Effector memory CD8-positive, alpha-beta T cell (primary cell): ENCODE measurements at places on chromosomes 7 and 10.

- no peak for DNase-seq
Observed at GRCh38 chr10:98154076-98154475, 19.6 kb downstream of the R3HCC1L start.

- no peak for DNase-seq
Observed at GRCh38 chr7:132095111-132095765, 481.0 kb downstream of the PLXNA4 start.

- no peak for DNase-seq
Observed at GRCh38 chr10:79093658-79094411, 25.1 kb downstream of the ZMIZ1 start.

GRCh38 chr7:45682836-45683555 lies 108.8 kb downstream of the ADCY1 start:
- no peak for DNase-seq

- DNase-seq, result no peak
Observed at GRCh38 chr10:48205918-48206317, 68.6 kb downstream of the FRMPD2 start.

DNA sequence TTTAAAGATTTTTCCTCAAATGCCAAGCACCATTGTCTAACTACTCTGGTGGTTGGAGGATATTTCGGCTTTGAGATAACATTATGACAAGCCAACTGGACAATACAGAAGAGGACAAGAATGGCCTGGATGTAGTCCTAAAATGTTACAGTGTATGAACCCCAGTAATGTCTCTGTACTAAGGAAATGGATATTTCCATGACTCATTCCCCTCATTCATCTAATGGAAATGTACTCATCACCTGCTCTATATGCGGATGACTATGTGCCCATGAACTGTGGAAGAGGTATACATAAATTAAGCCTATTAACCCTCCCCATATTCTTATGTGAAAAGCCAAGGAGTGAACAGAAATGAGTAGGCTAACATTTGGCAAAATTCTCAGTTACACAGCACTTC lies 207.9 kb downstream of the CACNA2D1 start:
- no peak for DNase-seq

DNA sequence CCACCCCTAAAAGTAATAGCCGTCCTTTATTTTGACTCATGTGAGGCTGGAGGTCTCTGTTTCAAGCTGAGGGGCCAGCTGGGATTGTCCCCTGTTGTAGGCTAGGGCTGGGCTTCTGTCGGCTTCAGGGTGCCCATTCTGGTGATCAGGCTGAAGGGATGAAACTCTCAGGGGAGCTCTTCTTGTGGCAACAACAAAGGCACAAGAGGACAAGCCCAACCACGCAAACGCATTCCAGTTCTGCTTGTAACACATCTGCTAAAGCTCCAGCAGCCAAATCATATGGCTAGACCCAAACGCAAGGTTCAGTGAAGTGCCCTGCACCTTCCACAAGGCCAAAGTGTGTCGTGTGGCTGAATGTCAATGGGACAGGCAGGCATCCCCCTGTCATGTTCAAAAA lies 405.7 kb downstream of the INHBA start:
- DNase-seq, result no peak

GRCh38 chr7:73449422-73449821 lies 15.8 kb downstream of the FZD9 start:
- no peak for DNase-seq

GRCh38 chr7:130939321-130940095 lies 205.5 kb upstream of the KLF14 start:
- DNase-seq, result no peak

GRCh38 chr10:8731121-8732095 lies 676.9 kb downstream of the GATA3 start:
- DNase-seq, result no peak

DNA sequence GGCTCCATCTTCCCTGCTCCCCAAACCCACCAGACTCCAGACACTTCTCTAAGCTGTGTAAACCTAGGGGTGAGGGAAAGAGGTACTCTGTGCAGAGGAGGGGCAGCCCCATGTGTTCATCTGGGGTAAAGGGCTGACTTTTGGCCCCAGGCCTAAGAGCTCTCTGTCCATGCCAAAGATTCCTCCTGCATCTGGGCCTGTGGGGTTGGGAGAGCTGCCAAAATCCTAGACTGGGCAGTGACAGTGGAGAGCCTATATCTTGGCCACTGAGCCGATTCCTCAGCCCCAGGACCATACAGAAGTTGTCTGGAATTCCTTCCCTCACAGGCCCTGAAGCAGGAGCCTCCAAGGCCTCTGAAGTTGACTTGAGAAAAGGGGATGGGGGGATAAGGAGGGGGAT lies 25.3 kb upstream of the LEP start:
- no peak for DNase-seq

GRCh38 chr7:99019523-99020412 lies 124.1 kb downstream of the SMURF1 start:
- no peak for DNase-seq

DNA sequence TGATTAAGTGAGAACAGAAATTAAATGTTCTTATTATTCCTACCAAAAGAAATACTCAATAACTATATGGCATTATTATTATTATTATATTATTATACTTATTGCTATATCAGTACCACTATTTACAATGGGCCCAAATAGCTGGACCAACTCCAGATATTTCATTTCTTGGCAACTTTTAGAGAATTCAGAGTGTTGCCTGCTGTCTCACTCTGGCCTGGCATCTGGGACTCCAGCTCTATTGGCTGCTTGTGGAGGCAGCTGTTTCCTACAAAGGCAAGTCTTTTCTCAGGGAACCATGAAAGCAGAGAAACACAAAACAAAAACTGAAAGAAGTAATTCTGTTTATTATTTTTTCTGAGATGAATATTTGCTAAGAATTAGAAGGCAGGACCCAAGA lies 105.1 kb upstream of the SORCS1 start:
- DNase-seq, result no peak

DNA sequence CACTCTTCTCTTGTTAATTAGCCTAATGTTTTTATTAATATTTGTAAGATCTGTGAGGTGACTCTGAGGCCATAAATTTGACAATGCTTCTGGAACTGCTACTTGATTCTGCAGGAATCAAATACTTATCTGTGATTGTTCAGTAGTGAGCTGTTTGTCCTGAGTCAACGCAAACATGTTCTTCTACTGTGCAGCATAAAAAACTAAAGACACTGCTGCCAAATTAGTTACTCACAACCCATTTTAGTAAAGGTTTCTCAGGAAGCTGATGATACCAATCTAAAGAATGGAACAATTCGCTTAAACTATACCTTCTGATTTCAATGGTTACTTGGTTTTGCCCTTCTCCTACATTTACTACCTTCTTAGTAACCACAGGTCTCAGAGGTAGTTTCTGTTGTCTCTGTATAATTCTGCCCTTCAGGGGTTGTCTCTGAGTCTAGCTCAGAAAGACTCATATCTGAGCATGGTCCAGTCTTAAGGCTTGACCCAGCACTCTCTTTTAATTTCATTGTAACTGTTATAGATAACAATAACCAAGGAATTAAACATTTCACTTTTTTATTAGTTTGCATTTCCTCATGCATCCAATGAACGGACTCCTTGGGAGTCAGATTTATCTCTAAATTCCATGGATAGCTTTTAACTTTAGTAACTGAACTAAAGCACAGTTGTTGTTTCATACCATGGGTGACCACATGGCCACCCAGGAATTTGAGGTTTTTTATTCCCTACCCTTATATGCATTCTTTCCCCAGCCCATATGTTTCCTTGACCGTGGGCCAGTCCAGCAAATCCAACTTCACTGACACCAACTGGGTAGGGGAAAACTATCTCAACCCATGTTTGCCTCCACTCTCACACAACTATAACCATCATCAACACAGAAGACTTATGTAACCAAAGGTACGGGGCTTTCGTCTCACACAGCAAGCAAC lies 309.5 kb upstream of the TEX47 start:
- DNase-seq, result no peak

- no peak for DNase-seq
Observed at GRCh38 chr10:130727766-130728490, 583.6 kb downstream of the TCERG1L start.

DNA sequence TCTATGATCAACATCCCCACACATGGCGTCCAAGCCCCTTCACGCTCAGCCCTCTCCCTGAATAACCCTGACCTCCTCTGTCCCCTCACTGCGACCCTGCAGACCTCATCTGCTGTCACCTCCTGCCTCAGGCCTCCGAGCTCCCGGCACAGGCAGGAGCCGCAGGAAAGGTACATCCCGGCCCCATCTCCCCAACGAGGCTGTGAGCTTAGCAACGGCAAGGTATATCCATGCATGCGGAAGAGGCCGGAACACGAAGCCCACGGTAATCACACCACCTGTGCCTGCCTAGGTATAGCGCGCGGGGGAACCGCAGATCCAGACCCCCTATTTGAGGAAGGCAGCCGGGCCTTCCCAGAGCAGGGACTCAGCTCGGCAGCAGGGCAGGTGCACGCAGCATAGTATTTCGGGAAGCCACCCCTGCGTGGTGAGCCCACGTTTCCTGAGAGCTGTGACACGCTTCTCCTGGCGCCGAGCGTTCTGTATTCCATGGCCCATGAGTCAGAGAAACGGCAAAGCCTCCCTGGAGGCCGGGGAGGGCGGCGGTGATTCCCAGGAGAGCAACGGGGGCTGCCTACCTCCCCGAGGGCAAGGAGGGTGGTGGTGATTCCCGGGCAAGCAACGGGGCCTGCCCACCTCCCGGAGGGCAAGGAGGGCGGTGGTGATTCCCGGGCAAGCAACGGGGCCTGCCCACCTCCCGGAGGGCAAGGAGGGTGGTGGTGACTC lies 50.1 kb upstream of the DNAAF5 start:
- no peak for DNase-seq

DNA sequence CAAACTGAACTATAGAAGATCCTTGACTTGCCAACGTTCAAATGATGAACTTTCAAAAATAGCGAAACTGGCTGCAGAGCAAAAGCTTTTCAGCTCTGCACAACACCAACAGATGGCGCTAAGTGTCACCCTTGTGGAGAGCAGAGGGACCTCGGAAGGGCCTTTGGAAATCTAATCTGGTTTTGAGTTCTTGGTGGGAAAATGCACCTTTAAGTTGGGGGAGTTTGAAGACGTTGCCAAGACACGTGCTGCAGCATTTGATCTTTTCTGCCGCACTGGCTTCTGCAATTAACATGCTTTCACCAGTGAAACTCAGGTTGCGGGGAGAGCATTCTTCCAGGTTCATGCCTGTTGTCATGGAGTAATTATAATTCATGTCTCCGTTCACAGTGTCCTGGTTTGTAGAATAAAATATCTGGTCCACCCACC lies 26.3 kb upstream of the WDR11 start:
- DNase-seq, result no peak

GRCh38 chr10:51072210-51072609 lies 2.1 kb upstream of the PRKG1 start:
- DNase-seq, result no peak

GRCh38 chr10:33478089-33478674 lies 143.7 kb upstream of the NRP1 start:
- no peak for DNase-seq

DNA sequence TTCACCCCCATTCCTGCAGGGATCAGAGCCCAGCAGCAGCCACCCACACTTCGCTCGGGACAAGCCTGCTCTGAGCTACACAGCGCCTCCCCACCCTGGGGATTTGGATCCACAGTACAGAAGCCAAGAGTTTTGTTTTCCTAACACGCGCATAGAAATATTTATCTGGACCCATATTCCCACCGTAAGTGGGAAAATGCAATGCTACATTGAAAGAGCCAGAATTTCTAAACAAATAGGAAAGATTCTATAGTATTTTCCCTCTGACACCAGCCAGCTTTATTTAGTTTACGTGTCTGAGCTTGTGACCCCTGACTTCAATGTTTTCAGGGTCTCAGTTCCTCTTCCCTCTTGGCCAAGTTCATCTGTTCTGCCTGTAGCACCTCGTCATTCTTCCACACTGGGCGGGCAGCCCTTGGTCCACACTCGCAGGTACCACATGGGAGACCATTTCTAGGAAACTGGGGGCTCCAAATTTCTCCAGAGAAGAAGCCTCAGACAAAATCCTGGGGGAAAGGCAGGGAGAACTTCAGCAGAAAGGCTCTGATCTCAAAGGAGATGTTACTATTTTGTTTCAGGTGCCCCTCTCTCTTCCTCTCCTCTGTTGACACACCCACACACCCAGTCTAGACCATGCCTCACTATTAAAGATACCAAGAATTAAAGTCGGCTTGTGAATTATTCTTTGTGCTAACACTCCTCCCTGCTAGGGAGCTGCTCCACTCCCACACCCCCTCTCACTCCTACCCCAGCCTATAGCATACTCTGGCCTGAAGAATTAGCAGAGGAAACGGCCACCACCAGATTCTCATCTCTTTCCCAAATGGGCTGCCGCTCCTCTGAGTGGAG lies 116.0 kb upstream of the PCGF5 start:
- DNase-seq, result no peak

DNA sequence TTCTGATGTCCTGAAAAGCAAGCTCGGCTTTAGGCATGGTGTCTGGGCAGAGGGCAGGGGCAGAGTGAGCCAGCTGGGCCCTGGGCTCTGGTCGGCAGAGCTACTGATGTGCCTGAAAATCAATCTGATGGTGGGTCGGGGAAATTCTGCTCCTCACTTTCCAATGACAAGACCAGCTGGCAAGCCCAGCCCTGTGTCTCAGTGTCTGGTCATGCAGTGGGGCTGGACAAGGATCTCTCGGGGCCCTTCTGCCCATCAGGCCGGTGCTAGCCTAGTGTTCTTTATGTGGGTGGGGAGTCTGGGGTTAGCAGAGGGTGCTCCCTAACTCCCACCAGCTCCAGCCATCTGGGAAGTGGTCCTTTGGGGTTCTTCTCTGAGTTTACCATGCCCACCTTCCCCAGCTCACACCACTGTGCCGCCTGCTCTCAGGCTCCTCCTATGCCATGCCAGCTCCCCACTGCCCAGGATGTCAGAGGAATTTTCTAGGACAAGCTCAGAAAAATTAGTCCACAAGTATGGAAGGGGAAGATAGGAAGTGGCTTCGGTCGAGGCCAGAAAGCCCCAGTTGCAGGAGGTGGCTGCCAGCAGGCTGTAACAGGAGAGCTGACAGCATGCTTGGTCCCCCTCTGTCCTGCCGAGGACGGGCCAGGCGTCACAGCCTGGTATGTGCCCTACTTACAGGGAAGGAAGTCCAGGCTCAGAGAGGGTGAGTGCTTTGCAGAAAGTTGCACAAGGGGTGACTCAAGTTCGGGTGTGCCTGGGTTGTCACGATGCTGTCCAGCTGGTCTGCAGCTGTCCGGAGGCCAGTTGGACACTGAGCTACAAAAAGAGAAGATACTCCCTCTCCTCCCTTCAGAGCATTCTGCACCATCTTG lies 135.2 kb downstream of the ADCY1 start:
- DNase-seq, result no peak

GRCh38 chr10:19904202-19904661 lies 88.0 kb downstream of the PLXDC2 start:
- no peak for DNase-seq

- no peak for DNase-seq
Observed at GRCh38 chr7:91180746-91181145, 83.5 kb upstream of the FZD1 start.
